Panc1 (cell line): ENCODE measurements at places on chromosomes 16 and 17. TPM values are rescaled to one million over a fixed set of nuclear protein-coding genes. Genes with fewer than 3 reads are reported as not detected.

Gene ZSCAN32
- 18.9 TPM for total RNA-seq

GRCh38 chr16:85859818-85860125 is 39.2 kb upstream of the IRF8 start:
- DNase-seq: no peak

DNA sequence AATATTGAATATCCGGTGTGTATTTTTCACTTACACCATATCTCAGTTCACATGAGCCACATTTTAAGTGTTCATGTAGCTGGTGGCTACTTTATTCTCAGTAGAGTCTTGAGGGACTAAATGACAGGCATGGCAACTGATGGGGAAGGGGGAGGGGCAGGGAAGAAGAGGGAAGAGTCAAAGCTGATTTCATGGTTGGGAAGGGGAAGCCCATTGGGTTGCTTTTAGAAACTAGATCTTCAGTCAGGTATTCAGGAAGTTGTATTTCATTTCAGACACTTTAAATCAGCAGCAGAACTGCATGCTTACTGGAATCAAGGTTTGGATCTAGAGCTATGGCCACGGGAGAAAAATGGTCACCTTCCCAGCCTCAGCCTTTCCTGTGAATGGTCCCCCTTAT is 2.9 kb upstream of the WIPI1 start:
- no peak for DNase-seq

Gene LGALS9
- 1.6 TPM for total RNA-seq

DNA sequence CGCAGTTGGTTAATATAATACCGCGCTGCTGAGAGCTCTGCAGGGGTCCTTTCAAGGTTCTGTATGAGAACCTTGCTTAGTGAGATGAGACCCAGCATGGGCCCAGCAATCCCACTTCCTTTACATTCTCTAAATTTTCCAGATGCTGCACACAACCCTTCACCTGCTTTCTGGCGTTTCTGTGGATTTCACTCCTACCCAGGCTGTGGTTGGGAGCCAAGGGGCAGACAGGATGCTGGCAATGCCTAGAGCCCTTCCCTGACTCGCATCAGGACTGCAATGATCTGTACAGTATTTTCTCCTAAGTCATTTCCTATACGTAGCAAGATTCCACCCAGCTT is 10.1 kb upstream of the PIPOX start:
- no peak for DNase-seq

Gene PGS1
- 47.5 TPM for total RNA-seq

Gene TERB1
- not detected for total RNA-seq
